ENCODE measurements at places on chromosomes 4 and X. TPM values are rescaled to one million over a fixed set of nuclear protein-coding genes. Genes with fewer than 3 reads are reported as not detected.

DNA sequence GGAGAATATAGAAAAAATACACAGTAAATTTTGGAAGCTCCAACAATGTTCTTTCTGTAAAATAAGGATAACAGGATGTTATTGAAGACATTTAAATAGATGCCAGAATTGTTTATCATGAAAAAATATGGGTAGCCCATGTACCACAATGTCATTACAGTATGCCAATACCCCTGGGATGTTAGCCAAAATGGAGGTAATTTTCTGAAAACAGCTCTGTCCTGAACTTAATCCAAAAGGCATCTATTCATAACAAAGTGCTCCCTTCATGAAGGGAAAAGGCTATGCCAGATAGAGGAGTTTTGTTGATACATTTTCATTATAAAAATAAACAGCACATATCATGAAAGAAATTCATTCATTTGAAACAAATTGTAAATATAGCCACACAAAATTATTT lies 1902.6 kb upstream of the AGA start:
- no peak for DNase-seq

- DNase-seq, result no peak
Measured at GRCh38 chrX:103739421-103739820, 28.7 kb downstream of the TMEM31 start.

GRCh38 chr4:87532907-87533306 lies 3.7 kb upstream of the SPARCL1 start:
- no peak for DNase-seq

The COQ2 gene
- polyA plus RNA-seq, result 10.8 TPM

- no peak for DNase-seq
Measured at GRCh38 chr4:164937576-164938270, 39.7 kb downstream of the TRIM61 start.

- DNase-seq, result peak; percentile 56
Measured at GRCh38 chr4:171812665-171813525, at the start of gene GALNTL6. TSS of gene GALNTL6 (plus strand) at chr4:171813404.

GRCh38 chrX:25869761-25870160 lies 268.4 kb upstream of the MAGEB18 start:
- no peak for DNase-seq

DNA sequence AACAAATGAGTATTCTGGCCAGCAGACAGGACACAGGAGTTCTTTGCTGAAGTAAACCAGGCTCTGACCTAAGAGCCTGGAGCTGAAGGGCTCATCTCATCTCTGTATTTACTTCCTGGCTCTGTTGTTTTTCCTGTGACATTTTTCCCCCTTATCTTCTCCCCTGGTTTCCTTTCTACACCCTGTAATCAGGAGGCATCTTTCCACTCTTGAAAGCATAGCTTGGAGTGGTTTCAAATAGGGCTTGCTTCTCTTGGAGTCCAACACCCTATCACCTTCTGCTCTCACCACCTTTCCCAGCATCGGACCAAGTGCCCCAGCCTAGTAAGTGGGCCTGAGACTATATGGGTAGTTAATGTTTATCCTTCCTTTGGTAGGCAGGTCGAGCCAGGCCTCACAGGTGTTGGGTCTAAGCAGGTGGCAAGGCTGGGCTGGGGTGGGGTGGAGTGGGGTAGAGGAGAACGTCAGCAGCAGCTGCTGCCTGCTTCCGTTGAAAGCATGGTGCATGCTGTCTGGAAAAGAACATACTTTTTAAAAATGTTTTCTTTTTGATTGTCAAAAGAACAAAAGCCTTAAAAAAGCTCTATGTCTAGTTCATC lies 1.2 kb downstream of the DRP2 start:
- DNase-seq, result no peak

GRCh38 chr4:3336382-3337356 lies 43.8 kb downstream of the RGS12 start:
- DNase-seq, result no peak

DNA sequence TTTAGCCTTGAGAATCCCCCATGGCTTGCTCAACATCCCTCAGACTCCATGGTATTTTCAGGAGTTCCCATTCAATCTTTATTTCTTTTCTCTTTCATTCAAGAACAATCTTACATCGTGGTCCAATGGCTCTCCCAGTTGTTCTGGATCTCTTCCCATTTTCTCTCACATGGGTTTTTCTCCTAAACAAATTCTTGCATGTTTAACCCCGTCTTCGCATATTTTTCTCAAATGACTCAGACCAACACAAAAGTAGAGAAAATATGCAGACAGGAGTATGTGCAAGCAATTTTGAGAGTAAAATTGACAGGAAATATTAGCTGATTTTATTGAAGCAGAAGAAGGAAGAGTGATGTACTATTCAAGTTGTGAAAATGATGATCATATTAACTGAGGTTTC lies 396.4 kb upstream of the TRAM1L1 start:
- no peak for DNase-seq

DNA sequence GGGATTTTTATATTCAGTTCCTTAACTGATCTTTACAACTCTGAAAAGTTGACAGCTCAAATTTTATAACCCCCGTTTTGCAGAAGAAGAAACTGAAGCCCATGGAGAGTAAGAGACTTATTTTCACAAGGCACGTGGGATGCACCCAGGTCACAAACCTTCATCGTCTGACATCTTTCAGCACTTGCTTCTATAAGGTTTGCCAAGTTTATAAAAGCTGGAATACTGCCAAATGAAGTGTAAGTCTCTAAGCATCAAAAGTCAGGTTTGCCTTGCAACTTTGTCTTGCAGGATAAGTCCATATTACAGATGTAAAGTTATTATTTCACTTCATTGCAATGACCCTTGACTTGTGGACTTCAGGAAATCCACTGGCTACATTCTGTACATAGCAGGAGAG lies 6.3 kb upstream of the KCNIP4 start:
- DNase-seq, result no peak

- DNase-seq, result no peak
Measured at GRCh38 chr4:109870061-109870460, 22.2 kb downstream of the LRIT3 start.

The GPAT3 gene
- polyA plus RNA-seq, result 4.8 TPM

DNA sequence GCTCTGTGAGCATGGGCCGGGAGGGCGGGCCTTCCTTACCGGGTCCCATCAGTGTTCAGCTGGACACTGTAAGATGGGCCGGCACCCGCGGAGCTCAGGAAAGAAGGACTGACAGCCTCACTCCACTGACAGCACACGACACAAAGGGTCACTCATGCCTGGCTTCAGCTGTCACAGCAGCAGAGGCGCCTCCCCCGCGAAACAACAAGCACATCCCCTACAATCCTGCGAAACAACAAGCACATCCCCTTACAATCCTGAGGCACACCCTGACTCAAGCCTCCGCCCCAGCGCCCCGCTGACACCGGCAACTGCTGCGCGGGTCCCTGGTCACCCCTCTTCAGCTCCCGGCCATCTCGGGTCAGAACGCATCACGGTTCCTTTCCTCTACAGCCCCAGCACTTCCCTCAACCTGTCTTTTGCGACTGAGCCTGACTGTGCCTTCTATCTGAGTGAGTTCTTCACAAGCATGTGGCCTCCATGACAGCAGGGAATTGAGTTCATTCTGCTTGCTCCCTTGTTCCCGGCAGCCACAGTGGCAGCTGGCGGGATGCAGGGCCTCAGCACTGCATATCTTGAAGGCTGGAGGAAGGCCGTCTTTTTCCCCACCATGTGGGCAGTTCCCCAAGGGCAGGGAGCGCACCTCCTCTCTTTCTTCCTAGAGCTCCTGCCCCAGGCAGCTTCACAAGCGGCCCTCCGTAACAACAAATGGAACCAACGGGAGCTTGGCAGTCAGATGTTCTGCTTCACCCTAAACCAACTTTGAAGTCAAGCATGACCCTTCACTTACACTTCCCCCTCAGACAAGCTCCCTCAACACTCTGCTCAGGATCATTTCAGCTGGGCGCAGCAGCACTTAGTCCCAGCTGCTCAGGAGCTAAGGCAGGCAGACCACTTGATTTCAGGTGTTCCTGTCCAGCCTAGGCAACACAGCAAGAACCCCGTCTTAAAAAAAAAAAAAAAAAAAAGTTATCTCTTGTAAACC lies 39.6 kb downstream of the SCD5 start:
- DNase-seq, result no peak

DNA sequence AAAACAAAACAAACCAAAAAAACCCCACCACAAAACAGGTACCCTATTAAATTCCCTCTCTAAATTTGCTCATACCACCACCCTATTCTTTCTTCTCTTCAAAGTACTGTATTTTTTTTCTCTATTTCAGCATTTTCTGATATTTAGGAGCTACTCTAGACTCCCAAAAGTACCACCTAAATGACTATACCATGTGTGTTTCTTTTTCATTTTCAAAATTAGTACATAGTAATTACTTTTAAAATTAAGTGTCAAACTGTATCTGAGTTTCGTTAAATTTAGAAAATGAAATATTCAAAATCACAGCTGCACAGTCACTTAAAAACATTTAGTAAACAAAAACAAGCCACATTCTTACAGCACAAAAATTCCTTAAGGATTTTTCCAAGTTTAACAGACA lies 161.7 kb downstream of the FBXW7 start:
- DNase-seq, result no peak

The P2RY4 gene
- 0.44 TPM for polyA plus RNA-seq

The GLUD2 gene
- 0.46 TPM for polyA plus RNA-seq

- no peak for DNase-seq
Measured at GRCh38 chr4:116358633-116359222, 726.6 kb downstream of the TRAM1L1 start.

DNA sequence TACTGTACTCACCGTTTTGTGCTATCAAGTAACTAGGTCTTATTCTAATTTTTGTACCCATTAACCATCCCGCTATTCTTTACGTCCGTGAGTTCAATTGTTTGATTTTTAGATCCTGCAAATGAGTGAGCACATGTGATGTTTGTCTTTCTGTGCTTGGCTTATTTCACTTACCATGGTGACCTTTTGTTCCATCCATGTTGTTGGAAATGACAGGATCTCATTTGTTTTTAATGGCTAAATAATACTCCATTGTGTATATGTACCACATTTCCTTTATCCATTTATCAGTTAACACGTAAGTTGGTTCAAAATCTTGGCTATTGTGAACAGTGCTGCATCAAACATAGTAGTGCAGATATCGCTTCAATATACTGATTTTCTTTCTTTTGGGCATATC lies 48.3 kb downstream of the USP9X start:
- DNase-seq, result no peak

The CAPN6 gene
- polyA plus RNA-seq, result 2.1 TPM

DNA sequence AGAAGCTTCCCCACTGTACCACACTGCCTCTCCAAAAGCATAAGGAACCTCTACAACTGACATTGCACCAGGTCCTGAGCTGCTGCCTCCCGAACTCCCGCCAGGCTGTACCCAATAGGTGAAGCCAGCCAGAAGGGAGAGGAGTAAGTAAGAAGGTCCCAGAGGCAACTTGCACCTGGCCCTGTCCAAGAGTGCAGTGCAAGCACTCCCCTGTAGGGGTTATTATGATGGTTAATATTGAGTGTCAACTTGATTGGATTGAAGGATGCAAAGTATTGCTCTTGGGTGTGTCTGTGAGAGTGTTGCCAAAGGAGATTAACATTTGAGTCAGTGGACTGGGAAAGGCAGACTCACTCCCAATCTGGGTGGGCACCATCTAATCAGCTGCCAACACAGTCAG lies 879.3 kb upstream of the SLIT2 start:
- DNase-seq, result no peak

The PTPN13 gene
- polyA plus RNA-seq, result 1.2 TPM

The FRMPD3 gene
- polyA plus RNA-seq, result 0.52 TPM

The CSAG1 gene
- polyA plus RNA-seq, result not detected

All from sigmoid colon (tissue), 7 donors.